T47D (cell line): ENCODE measurements at places on chromosomes 11 and 22.

GRCh38 chr11:122075016-122075415 lies 41.0 kb downstream of the BLID start:
- DNase-seq, result no peak

DNA sequence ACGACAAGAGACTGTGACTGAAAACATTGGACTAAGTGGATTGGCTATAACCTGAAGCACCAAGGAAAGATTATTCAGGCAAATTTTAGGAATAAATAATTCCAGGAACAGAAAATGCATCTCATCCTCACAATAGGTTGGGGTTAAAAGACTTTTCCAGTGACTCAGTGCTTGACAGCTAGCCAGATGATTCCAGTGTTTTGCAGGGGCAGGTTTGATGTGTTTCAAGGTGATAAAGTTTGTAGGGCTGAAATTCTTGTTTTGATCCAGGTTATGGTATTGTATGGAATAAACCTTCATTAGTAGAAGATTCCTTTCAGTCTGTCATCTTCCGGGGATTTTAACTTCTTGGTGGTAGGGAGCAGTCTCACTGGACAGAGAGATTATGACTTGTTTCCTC lies 2.3 kb downstream of the EXT2 start:
- no peak for DNase-seq

- DNase-seq, result no peak
Observed at GRCh38 chr11:61297341-61297740, 2.2 kb upstream of the VWCE start.

DNA sequence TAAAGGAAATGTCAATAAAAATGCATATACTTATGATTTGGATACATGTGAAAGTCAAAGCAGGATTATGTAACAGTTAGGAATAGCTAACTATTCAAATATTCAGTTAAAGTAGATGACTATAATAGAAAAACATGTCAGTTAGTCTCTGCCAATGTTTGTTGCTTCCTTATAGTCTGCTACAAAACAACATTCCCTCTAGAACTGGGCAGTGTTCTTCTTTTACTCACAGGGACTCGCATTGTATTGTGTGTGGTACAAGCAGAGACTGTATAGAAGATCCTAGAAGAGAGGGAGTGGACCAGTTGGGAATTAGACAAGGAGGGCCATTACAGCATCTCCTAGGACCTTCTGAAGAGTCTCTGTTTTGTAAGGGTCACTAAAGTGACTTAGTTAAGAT lies 10.6 kb downstream of the ACAT1 start:
- no peak for DNase-seq

DNA sequence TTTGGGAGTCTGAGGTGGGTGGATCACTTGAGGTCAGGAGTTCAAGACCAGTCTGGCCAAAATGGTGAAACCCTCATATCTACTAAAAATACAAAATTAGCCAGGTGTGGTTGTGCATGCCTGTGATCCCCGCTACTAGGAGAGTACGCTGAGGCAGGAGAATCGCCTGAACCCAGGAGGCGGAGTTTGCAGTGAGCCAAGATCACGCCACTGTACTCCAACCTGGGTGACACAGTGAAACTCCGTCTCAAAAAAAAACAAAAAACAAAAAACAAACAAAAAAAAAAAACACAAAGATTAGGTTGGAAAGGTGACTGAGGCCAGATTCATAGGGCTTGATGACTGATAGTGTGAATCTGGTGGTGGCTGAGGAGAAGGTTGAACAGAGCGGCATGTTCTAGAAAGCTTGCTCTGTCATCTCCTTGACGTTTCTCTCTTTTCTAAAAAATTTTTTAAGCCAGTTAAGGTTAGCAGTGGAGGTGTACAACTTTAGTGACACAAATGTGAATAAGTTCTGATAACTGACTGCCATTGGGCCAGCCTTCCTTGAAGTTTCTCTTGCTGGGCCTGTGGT lies 40.9 kb downstream of the TXN2 start:
- DNase-seq, result no peak

DNA sequence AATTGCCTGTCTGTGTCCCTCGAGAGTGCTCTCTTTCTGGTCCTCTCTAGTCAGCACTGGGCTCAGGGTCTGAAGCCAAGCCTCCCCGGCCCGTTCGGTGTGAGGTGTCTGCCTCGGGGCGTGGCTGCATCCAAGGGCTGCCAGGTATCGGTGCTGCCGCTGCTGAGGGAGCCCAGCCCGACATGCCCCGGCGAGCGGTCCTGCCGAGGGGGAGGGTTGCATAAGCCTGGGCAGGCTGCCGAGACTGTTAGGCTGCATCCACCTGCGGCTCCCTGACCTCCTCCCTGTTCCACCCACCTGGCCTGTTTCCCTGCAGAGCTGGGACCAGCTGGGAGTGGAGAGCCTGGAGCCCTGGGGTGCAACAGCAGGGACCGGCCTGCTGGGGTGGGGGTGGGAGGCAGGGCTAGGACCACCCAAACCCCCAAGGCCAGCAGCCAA lies 6.3 kb downstream of the OVOL1 start:
- DNase-seq, result no peak

GRCh38 chr11:32886180-32886579 lies 6.4 kb upstream of the QSER1 start:
- DNase-seq, result no peak

DNA sequence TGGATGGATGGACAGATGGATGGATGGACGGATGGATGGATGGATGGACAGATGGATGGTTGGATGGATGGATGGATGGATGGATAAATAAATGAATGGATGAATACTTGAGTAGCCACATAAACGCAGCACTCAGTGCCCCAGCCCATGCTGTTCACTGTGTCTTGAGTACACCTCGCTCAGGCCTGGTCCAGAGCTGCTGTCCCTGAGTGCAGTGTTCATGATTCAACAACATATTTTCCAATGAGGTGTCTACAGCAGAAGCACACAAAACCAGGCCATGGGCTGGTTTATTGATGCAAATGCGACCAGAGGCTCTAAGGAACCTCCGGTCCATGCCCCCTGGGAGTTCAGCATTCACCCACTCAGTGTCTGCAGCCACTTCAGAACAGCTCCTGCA lies 584.3 kb downstream of the BRD1 start:
- no peak for DNase-seq

DNA sequence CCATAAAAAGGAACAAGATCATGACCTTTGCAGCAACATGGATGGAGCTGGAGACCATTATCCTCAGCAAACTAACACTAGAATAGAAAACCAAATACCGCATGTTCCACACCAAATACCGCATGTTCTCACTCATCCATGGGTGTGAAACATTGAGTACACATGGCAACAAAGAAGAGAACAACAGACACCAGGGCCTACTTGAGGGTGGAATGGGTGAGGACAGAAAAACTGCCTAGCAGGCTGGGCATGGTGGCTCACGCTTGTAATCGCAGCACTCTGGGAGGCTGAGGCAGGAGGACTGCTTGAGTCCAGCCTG lies 12.3 kb downstream of the EHD1 start:
- DNase-seq, result no peak

- DNase-seq, result no peak
Observed at GRCh38 chr11:40619654-40620053, 839.8 kb downstream of the LRRC4C start.

DNA sequence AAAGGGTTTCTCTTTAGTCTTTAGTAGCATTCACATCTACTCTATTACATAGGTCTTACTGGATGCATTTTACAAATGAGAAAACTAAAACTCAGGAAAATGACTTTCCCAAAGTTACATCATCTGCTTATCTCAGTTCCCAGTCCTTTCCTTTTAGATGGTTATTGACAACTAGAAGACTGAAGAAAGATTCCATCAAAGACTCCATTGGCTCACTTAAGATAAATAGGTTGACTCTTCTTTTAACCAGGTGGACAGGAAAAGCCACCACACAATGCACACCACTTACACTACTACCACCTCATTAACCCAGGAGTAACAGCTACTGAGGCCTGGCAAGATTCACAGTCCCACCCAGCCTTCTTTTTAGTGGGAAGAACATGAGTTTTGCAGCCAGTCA lies 123.6 kb downstream of the TRIM44 start:
- no peak for DNase-seq

GRCh38 chr22:38699784-38700183 lies 959 bp downstream of the JOSD1 start:
- no peak for DNase-seq

DNA sequence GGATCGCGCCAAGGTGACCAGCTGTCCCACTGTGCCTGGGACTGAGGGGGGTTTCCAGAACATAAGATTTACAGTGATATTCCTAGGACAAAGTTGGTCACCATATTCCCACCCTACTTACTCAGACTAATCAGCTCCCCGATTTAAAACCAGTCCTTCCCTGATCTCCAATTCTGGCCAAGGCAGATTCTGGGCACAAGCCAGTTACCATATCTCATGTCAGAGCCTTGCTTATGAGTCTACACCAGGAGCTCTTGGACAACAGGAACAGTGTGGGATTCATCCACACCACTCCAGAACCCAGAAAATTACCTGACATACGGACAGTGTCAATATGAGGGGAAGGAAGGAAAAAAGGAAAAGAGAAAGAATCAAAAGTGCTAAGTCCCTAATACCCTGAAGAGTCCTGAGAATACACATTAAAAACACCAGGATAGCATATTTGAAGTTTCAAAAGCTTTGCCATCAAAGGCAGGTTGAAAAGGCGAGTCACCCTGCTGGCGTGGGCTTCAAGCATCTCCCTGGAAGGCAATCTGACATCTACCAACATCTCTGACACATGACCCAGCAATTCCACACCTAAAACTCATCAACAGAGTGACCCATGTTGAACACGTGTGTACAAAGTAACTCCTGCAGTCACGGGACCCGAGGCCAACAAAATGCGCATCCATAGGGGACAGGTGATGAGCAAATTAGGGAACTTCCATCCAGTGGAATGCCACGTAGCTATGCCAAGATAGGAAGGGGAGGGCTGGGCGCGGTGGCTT lies 8.0 kb upstream of the IL2RB start:
- no peak for DNase-seq

DNA sequence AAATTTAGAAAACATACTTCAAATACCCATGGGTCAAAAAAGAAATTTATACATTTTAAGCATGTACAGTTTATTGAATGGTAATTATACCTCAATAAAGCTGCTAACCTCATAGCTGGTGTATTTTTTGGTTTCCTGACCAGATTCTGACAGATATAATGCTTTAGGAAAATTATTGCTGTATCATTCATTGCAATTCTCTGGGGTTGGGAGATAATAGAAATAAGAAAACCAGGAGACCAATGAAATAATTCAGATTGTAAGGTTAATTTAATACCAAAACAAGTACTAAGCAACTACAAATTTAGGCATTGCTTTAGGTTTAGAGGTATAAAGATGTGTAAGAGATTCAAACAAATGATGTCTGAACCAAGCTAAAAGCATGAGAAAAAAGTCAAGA lies 120.1 kb downstream of the ENTHD1 start:
- DNase-seq, result no peak

DNA sequence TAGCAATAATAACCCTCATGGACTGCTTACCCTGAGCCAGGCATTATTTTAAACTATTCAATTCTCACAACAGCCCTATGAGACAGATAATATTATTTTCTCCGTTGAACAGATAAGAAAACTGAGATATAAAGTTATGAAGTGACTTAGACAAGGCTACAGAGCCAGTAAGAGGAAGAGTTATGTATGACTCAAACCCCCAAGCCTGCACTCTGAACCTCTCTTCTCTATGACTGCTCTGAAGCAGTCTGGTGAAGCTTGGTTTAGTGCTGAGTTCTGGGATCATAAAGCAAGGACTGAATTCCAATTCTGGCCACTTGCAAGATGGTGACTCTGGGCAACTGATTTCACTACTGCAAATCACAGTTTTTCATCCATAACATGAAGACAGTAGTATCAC lies 34.5 kb downstream of the TNKS1BP1 start:
- no peak for DNase-seq

DNA sequence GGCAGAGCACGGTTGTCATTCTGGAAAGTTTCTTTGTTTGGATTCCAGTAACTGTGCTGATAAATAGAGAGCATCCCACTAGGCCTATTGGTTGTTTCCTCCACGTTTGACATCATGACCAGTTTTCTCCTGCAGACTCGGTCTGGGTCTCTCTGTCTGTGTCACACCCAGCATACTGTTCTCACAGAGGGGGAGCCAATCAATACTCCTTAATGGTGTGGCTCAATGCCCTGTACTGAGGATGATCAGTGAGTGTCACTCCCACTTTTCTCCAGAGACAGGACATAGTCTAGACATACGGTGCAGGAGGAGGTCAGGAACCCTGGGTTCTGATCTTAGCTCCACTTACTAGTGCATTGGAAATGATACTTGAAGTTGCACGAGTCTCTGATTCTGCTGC lies 88.2 kb upstream of the BLID start:
- DNase-seq, result no peak

DNA sequence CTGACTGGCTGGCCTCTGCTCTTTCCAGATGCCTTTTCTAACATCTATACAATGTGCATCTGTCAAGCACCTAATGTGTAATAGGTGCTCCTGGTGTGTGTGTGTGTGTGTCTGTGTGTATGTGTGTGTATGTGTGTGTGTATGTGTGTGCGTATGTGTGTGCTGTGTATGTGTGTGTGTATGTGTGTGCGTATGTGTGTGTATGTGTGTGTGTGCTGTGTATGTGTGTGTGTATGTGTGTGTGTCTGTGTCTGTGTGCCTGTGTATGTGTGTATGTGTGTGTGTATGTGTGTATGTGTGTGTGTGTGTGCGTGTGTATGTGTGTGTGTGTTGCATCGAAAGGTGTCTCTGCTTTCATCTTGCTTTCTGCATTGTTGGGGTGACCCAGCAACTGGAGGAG lies 57.9 kb downstream of the PKNOX2 start:
- no peak for DNase-seq

GRCh38 chr11:110470716-110471115 lies 41.0 kb downstream of the FDX1 start:
- no peak for DNase-seq

DNA sequence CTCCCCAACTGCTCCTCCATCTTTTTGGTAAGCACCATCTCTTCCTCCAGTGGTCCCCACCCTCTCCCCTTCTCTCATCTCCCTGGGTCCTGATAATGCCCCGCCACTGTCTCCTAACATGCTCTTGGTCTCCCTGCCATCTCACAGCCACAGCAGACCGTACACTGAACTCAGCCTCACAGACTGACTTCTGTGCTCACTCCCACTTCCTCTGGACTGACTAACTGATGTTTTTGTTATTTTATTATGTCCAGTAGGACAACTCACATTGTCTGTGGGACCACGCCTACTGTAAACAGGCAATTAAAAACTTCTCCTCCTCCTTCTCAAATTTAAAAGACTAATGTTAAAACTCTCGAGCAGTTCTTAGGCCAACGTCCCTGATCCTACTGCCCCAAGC lies 2.6 kb upstream of the GNAZ start:
- DNase-seq, result no peak

DNA sequence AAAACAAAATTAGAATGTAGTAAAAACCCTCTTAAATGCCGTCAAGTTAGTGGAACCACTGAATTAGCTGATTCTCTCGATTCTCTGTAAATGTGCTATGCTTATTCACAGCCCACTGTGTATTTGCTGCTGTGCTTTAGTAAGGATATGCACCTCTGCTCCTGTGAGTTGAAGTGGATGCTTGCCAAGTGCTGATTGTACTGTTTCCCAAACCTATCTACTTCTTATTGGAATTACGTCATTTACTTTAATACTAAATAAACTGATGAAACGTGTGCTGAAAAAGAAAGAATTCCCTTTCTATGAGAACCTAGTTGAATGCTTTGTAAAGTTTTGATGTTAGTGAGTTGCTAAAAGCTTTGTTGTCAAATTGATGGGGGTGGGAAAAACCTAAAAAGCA lies 158.4 kb downstream of the LRRC4C start:
- no peak for DNase-seq
